CD4-positive, alpha-beta T cell treated with Interleukin-21 for 1 hour (primary cell): ENCODE measurements at places on chromosomes 3 and 15.
A peak's percentile ranks its signal among the peaks of the same experiment; 100 is the strongest.

GRCh38 chr3:64449026-64449425 lies 223.8 kb upstream of the PRICKLE2 start:
- DNase-seq, result no peak

GRCh38 chr3:104520228-104520655 lies 846.5 kb upstream of the ALCAM start:
- no peak for DNase-seq

- no peak for DNase-seq
These were observed 797 bp downstream of the MAP3K13 start for GRCh38 chr3:185363662-185364203.

DNA sequence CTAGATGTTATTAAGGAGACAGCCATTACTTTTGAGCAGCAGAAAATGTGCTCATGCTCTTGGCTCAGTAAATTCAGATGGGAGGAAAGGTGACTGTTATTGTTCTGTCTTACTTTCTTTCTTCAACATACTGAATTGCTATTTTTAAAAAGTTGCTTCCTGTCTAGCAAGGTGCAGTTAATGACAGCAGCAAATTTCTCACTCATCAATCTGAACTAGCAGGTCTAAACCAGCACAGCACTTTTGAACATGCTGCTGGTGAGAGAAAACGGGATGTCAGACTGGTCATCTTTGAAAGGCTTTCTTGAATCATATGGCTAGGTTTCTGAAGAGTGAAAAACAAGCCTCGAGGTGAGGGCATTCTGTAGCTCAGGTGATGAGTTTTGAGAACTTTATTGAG lies 384.7 kb downstream of the MFSD1 start:
- no peak for DNase-seq

DNA sequence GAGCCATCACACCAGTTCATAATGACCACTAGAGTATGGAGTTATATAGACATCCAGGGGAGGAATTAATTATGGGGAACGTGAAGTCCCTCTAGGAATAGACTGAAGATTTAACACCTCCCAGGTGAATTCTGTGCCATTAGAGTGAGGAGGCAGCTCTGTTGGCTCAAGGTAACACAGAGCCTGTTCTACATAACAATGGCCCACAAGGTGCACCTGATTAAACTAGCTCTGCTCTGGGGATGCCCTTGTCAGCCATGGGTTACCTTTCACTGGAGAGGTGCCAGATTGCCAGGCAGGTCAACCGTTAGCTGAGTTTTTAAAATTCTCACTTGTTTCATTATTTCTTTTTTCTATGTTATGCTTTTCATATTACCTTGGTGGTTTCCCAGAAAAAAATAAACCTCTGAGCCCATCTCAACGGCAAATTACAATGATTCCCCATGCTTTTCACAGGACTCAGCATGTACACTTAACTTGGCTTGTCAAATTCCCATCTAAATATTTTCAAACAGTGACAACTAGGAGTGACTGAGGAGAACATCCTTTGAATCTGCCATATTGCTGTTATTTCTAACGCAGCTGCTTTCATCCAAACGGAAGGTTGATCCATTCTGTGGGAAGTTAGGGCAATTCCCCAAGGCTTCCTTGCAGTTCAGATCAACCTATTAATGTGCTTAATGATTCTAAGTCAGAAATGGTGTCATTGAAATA lies 512.9 kb downstream of the MCTP2 start:
- DNase-seq, result no peak

DNA sequence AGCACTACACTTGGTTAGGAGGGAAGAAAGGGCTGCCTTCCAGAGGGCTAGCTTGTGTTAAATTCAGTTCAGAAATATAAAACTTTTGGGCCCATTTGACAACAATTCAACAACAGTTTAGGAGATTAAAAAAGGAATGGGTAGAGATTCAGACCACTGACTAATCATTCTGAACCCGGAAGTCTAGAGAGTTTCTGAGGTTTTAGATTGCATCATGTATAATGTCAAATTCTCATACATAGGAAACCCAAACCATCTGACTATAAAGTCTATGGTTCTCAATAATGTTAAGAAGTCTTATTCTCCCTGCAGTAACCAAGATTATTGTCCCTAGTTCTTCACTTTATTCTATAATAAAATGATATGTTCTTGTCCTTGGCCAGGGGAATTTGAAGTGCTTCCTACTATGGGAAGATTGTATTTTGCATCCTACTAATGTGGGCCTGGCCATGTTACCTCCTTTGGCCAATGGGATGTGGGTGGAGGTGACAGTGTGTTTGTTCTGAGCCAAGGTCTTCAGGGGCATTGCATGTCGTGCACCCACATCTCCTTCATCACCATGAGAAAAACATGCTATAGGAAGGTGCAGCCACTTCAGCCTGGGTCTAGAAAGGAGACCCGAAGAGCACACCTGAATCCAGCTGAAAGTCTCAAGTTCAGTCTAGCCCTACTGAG lies 66.4 kb upstream of the CCNL1 start:
- DNase-seq, result no peak

DNA sequence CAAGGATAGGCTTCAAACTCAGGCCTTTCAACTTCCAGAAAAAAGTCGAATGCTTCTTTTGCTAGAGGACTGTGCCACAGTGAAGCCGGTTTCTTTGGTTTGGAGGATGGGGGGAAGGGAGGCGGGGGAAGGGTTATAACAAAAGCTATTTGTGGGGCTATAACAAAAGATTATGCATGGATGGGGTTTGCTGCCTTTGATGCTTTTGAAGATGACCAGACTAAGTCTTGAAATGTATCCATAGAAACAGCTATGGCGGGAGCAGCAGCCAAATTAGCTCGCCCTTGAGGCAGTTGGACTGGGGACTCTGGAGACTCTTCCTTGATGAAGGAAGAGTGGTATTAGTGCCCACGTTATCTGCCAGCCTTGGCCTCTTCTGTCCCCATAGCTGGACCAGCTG lies 47.5 kb downstream of the SRGAP3 start:
- DNase-seq, result no peak

GRCh38 chr3:9673082-9673481 lies 23.8 kb downstream of the MTMR14 start:
- no peak for DNase-seq

DNA sequence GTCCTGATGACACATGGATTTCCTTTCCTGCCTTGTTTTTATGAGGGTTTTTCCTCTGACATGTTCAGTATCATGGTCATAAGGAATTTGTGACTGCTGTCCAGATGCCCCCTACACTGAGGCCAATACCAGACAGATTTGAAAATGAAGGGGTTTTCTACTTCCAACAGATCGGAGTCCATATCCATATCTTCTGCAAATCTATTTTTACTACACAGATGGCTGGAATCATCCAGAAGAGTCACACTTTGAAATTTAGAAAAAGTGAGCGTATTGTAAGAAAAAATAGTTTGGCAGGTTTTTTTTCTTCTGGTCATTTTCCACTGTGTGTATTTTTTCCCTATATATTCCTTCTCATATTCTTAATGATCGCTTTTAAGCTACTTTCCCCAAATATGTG lies 197.5 kb upstream of the LRRC3B start:
- no peak for DNase-seq

DNA sequence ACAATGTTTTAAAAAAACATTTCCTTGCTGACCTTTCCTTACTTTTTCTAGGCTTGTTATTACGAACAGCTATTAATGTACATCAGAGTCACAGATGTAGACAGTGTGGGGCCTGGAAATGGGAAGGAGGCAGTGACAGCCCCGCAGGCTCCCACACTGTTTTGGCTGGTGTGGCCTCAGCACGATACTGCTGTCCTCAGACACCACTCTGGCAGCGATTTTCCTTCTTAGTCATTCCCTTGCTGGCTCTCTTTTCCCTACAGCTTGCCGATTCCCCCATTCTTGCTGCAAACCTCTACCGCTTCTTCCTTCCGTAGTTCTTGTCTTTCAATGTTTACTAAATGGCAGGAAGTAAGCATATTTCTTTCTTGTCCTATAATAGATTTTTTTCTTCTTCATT lies 113.1 kb downstream of the ABI3BP start:
- DNase-seq, result no peak

DNA sequence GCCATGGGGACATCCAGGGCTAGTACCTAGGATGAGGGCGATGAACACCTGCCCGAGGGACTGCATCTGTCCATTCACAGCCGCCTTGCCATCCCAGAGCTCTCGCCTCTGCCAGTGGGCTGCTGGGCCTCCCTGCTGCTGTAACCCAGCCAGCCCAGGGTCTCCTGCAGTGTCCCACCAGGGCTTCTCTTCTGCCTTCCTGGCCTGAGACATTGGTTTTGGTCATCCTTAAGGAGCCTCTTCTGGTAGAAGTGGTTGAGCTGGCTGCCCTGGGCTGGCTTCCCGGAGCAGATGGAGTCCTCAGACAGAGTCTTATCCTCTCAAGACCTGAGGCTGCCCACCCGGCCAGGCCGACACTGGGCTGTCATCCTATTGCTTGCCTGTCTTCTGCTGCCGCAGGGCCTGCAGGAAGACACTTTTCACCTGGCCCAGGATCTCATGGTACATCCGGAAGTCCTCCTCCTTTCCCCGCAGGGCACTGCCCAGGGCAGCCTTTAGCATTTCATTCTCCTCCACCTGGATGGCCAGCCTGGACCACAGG lies 6.1 kb upstream of the HHATL start:
- no peak for DNase-seq

GRCh38 chr3:72401005-72401545 lies 447.2 kb downstream of the SHQ1 start:
- DNase-seq, result no peak

DNA sequence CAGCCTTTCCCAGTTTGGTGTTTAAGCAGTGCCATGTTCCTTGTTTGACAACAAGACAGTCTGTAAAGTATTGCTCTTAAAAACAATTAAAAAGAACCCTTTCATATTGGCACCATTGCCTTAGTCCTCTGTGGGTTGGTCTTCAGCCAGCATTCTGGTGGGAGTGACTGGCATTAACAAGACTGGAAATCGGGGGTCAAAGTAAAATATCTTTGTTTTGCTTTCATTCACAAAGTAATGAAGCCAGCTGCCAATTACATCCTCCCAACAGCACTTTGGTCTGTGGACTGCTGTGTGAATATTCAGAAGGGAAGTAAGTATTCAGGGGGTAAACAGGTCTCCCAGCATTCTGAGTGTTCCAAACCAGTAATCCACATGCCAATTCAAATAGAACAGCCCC lies 8.3 kb upstream of the VILL start:
- DNase-seq, result no peak

DNA sequence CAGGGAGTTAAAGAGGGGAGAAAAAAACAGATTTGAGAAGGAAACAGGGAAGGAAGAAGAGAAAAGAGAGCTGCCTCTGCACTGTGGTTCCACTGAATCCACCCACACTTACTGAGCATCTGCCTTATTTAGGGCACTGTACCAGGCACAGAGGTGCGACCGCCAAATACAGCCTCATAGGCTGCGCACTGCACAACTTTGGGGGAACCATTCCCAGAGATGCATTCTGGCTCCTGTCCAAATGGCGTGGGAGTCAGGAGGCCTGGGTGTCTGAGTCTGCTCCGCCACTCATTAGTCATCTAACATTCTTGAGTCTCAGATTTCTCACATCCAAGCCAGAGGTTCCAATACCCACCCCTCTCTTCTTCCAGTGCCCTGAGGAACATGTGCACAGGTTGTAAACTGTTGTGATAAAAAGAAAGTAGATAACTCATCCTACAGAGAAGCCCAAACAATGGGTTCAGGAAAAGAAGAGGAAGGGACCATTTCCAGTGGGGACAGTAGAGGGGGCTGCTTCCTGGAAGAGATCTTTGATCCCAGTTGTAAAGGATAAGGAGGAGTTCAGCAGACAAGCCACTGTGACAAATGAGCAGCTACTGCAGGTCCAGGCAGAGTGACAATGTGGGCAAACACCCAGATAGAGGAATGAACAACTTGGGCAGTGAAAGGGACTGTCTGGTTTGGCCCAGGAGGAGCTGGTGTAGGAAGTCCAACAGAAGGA lies 254.6 kb downstream of the UACA start:
- no peak for DNase-seq

- DNase-seq, result no peak
These were observed 321.0 kb upstream of the C2CD4B start for GRCh38 chr15:62486041-62486440.

- no peak for DNase-seq
These were observed 320.5 kb downstream of the ZIC1 start for GRCh38 chr3:147729641-147730040.

GRCh38 chr3:17806201-17806600 lies 63.8 kb upstream of the TBC1D5 start:
- peak; percentile 22 for DNase-seq

GRCh38 chr3:153305189-153305588 lies 143.2 kb downstream of the RAP2B start:
- DNase-seq, result no peak

DNA sequence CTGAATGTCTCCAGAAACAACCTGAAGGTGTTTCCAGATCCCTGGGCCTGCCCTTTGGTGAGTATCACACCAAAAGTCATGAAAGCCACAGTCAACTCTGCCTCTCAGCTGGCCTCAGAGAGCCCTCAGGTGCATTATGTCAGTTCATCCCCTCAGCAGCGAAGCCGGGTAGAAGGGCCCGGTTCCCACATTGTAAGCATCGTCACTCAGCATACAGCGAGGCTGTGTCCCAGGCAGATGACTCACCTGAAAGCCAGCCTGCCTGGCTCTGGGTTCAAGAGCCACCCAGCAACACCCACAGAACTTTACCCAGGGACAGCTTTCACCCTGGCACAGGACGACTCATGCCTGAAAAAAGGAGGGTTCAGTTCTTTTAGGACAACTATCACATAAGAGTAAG lies 91.6 kb downstream of the LRRK1 start:
- DNase-seq, result no peak

GRCh38 chr3:11300970-11301369 lies 28.8 kb downstream of the ATG7 start:
- DNase-seq, result peak; percentile 42

- no peak for DNase-seq
These were observed 144.7 kb upstream of the TTC14 start for GRCh38 chr3:180457225-180457624.

- no peak for DNase-seq
These were observed 67.1 kb upstream of the UBE2E2 start for GRCh38 chr3:23136054-23136453.

DNA sequence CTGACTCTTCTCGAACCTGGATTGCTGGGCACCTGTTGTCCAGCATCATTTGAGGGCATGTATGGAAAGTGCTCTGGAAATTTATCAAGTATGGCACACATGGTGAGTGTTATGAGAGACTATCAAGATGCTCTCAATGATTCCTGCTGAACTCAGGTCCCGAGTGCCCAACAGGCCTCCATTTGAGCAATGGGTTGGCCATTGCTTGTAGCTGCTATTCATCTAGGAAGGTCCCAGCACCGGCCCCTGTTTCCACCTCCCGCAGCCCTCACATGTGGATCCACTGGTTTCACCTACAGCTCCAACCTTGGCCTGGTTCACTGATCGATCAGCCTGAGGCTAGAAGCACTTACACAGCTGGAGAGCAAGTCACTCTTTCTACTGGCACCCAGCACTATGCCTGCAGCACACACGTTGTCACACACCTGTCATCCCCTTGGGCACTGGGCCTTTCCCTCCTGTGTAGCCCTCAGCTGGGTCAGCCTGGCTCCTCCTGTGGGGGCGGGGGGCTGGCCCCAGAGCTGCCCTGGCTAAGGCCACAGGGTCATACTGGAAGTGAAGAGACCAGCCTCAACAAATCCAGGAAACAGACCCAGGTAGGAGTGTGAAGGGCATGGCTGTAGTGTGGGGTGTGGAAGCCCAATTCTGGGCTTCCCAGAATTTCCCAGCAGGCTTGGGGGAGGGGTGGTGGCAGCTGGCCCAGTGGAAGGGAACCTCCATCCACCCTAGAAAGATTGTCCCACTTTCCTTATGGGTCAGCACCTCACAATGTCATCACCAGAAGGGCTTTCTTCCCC lies 41.7 kb upstream of the SMAD3 start:
- no peak for DNase-seq

GRCh38 chr3:138105598-138105997 lies 9.8 kb downstream of the DZIP1L start:
- DNase-seq, result no peak
